ENCODE measurements at places on chromosomes 6 and 20. TPM values are rescaled to one million over a fixed set of nuclear protein-coding genes. Genes with fewer than 3 reads are reported as not detected.

Gene FAM83C
- not detected for total RNA-seq

Gene BTN1A1
- total RNA-seq: not detected

DNA sequence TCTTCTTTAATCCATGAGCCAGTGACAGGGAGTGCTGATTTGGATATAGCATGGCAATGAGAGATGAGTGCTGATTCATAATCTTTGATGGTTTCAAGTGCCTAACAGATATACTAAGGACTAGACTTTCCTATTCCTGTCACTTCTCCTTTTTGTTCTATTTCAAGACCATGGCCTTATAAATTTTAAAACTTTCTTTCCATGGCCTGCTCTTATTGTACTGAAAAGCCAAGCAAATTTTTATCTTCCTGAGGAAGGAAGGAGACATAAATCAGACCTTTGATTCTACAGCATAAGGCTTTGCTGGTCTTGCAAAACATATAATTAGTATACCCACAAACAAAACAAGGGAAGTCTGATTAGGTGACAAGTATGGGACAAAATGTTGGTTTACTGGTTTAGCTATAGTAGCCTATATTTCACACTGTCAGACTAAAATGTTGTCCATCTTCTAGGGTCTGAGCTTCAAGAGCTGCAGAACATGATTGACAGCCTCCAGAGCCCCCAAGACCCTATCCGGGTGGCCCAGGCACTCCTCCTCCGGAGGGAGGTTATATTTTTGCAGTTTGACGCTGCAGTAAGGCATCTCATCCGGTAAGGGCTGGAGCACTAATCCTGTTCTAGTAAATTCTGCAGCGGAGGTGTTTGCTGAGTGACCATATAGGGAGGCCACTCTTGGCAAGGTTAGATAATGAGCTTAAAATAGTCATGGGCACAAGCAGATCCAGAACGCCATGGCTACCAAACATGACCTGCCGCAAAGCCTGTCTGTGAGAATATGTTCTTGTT lies 82.3 kb downstream of the CD164 start:
- no peak for DNase-seq

Gene RUNX2
- 9.7 TPM for total RNA-seq

DNA sequence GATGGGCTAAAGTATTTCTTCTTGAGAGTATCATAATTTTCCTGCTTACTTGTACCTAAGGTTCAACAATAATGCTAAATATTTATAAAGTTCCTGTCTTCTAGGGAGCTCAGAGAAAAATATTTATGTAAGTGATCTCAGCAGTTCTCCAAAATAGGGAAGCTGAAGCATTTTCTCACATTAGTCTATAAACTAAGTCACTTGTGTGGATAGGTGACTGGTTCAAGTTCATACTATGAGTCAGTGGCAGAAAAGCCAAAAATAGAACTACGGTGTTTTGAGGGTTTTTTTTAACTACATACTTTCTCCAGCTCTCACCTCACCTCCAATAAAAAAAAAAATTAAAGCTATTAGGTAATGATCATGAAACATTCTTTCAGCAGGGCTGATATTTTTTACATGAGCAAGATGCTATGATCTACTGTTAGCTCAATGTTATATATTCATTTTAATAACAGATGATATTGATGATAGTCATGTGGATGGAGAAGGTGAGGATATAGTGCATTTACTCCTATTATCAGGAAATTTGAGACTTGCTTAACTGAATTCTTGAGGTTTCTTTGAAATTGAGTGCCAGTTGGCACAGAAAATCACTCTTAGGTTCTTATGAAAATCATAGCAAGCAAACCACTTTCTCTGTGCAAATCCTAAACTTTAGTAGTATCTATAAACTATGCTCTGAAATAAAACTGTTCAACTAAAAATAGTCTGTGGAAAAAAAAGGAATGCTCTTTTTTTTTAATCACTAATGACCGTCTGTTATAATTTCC lies 4.1 kb upstream of the MOXD1 start:
- peak; percentile 26 for DNase-seq

Gene TREM1
- not detected for total RNA-seq

Gene ZNF334
- total RNA-seq: 1.9 TPM

DNA sequence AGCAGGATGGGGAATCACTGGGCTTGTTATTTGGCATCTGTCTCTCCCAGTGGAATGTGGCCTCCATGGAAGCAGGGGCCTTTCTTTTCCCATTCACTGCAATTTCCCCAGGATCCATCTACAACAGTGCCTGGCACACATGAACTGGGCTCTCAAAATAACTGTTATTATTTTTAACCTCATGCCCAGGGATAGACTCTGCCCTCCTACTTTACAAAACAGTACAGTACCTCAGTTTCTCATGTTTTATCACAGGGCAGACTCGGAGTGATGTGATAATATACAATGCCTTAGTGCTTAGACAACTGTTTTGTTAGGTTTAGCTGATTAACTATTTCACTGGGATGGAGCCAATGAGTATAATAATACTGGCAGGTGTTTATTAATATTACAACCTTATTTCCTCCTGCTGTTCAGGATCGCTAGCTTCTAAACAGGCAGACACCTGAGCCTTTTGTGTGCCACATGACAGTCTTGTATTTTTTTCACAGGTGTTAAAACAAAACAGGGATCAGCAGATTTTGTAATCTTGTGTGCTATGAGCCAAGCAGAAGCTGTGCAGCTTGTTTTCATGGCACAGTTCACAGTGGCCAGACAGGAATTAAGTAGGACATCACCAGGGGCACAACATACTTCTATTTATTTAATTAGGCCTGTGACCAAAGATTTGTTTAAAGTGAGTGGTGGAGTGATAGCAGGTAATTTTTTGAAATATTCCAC lies 157.7 kb upstream of the EYA4 start:
- no peak for DNase-seq

DNA sequence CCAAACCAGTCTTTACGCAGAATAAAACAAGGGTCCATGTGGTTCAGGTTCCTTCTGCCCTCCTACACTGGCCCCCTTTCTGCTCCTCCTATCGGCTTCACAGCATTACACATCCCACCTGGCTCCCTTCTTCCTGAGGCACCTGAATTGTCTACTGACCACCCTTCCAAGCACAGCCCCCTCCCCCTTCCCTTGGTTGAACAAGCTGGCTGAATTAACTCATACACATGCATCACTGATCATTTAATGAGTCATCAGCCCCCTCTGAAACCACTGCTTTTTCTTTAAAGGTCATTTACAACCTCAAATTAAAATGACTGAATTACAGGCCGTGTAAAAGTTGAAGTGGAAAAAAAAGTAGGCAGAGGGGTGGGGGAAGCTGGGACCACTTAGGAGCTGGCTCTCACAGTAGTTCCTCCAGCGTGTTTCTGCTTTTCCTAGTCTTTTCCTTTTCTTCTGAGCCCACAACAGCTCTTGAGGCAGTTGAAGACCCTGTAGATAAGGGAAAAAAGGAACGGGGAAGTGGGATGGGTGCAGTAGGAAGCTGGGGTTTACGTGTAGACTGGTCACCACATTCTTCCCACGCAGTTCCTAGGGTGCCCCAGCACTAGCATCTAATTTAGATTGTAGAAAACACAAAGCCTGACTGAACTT lies 67.6 kb downstream of the FYN start:
- DNase-seq: peak; percentile 73

DNA sequence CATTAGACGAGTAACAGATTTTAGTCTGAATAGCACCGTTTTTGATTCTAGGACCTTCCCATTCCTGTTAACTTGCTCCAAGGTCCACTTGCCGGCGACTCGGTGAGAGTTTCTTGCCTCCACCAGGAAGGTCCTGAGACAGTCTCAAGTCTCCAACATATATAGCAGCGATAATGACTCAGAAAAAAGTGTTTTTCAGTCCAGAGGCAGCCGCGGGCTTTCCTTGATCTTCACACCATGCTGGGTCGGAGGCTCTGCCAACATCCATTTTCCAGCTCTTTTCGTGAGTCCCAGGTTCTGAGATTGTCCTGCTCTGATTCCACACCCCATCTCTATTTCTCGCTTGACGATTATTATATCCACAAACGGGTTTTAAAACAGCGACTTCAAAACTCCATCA lies 170.5 kb downstream of the GPX5 start:
- DNase-seq: no peak
